ENCODE measurements at places on chromosomes 6 and 20.

- DNase-seq = peak; percentile 76
Observed at GRCh38 chr6:112691289-112691688, 344.2 kb downstream of the RFPL4B start.

- DNase-seq = no peak
Observed at GRCh38 chr6:132750455-132751248, 7.1 kb downstream of the VNN2 start.

DNA sequence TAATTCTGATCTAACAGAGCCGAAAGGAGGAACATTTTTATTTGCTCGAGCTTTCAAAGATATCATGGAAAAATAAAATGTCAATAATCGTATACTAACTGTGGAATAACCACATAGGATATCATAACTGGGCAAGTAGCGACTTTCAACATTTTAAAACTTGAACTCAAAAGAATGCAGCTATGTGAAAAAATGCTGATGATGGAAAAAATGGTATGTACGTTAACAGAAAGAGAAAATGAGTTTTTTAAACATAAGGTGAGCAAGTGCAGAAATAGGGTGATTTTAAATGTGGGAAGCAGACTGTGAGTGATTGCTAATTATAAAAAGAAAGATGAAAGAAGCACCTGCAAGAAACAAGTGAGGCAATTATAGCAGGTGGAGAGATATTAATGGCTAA, 238.3 kb upstream of the HSF2 start:
- DNase-seq = no peak

DNA sequence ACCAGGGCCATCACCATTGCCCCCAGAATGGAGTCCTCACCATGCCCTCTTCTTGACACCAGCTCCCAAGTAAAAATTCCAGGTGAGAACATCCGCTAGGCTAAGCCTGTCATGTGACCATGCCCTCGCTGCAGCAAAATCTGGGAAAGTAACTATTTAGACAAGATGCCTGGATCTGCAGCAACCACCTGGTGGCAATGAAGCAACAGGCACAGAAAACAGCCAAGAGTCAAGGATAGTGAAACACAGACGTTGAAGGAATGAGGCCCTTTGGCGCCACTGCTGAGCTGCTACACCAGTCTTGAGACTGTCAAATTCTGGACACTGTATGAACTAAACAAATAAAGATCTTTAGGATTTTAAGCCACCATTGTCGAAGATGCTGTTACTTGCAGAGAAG, 30.1 kb upstream of the TGM6 start:
- DNase-seq = no peak

DNA sequence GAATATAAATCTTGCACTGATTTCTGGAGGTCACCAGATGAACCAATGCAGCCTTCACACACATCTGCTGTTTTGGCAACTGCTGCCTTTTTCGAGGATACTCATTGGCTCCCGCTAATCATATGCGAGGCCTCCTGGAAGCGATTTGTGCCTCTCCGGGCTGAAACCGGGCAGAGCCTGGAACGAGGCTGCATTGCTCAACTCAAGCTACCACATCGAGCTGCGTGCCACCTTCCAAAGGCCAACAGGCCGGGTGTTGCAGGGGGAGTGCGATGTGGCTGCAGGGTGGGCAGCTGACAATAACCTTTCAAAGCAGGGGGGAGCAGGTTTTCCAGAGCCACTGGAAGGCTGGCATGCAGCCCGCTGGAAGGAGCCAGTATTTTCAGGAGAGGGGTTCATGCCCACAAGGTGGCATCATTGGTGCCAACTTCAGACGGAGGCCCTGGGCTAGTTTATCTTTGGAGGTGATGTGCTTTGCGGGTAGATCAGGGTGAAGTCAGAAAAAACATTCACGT, 122.6 kb upstream of the IFNGR1 start:
- DNase-seq = peak; percentile 25

DNA sequence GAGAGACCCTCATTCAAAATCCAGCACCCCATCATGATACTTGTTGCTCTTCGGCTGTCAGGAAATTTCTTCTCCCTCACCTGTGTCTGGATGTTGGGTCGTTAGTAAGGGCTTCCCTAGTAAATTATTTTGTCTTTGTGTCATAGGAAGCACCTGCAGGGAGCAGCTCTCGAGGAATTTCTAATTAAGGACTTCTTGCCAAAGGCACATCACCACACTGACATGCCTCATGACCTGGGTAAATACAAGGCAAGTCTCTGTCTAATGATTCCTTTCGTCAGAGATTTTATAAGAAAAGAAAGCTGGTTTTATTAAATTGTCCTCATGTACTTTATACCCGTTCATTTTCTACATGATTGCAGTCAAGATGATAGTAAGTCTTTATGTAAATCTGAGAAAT, at the start of gene NOX3:
TSS of gene NOX3 (minus strand) at position 74 of the 400 bp plus-strand sequence. CDS start at position 35, 39 bp downstream.
- DNase-seq = no peak

GRCh38 chr6:489001-489400, 97.4 kb downstream of the IRF4 start:
- no peak for DNase-seq
